ENCODE measurements at places on chromosomes 5 and 9.
A peak's percentile ranks its signal among the peaks of the same experiment; 100 is the strongest.

GRCh38 chr9:90433398-90433941 is 209.2 kb downstream of the DIRAS2 start:
- DNase-seq = no peak

GRCh38 chr5:67999391-67999790 is 216.2 kb upstream of the PIK3R1 start:
- DNase-seq = no peak

DNA sequence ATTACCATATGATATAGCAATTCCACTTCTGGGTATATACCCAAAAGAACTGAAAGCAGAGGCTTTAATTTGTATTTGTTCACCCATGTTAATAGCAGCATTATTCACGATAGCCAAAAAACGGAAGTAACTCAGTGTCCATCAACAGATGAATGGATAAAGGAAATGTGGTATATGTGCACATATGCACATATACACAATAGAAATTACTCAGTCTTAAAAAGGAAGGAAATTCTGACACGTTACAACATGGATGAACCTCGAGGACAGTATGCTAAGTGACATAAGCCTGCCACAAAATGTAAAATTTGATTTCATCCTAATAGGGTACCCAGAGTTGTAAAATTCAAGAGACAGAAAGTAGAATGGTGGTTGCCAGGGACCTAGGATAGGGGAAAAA is 54.9 kb downstream of the NUP155 start:
- no peak for DNase-seq

GRCh38 chr9:125648294-125648693 is 58.7 kb downstream of the MAPKAP1 start:
- DNase-seq = no peak

- DNase-seq = no peak
Measured at GRCh38 chr5:504326-505154, 19.7 kb downstream of the SLC9A3 start.

DNA sequence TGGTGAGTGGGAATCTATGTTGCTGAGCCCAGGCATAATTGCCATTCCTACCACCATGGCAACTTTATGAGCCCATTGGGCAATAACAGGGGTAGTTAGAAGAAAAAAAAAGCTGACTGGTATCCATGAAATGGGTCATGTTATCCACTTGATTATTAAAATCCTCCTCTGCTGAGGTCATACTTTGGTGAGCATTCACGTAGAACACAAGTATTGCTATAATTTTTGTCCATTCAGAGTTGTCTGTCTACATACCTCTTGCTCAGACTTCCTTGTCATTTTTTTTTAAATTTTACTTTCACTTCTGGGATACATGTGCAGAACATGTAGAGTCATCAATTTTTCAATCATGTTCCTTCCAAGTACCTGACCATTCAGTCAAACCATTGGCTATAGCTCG is 780.8 kb upstream of the ARRDC3 start:
- no peak for DNase-seq

DNA sequence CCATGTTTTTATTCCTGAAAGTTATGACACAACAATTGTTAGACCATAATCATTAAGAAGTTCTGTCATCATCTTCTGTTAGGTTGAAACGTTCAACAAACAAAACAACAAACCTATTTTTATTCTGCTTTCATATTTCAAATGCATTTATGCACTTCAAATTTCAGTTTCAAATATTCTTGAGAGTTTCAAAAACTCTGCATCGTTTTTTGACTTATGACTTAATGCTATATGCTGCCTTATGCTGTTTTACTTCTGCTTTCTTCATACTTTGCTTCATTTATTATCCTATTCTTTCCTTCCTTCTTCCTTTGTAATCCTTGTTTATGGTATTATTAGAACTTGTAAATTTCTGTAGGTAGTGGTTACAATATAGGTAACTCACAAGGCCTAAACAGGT is 95.0 kb downstream of the PCSK1 start:
- no peak for DNase-seq

- no peak for DNase-seq
Measured at GRCh38 chr9:77463151-77463550, 185.0 kb downstream of the GNA14 start.

DNA sequence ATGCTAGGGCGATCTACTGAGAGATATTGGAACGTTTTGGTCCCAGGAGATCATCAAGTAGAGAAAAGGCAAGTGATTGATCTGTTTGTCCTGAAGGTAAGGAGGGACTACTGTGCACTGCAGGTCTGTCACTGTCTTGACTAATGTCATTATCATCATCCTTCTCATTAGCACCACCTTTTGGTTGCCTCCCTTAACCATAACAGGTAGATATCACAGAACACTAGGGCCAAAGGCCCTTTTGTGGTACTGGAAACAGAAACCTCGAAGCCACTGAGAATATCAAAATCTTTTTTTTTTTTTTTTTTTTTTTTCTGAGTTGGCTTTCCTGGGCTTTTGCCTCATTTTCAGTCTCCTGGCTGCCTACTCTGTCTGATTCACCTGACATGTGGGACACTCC is 134.0 kb downstream of the KCTD16 start:
- no peak for DNase-seq

GRCh38 chr9:72581694-72582093 is 60.3 kb downstream of the TMC1 start:
- DNase-seq = no peak

GRCh38 chr9:135440620-135441019 is 39.0 kb upstream of the PPP1R26 start:
- DNase-seq = no peak

DNA sequence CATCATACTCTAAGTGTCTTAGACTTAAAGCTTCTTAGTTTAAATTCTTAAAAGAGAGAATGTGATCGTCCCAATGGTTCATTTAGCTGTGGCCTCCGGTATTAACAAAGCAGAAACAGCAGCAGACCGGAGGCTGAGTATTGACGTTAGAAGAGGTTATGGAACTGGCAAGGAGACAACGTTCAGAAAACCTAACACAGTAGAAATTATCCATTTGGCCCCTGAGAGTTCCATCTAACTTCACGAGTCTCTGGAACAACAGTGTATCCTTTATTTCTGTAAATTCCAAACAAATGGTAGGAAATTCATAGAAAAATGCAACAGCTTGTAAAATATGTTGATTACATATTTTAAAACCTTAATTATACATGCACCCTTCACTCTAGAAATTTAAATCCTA is 107.3 kb upstream of the PTGER4 start:
- DNase-seq = no peak

GRCh38 chr5:159286420-159287035 is 23.4 kb downstream of the UBLCP1 start:
- DNase-seq = no peak

DNA sequence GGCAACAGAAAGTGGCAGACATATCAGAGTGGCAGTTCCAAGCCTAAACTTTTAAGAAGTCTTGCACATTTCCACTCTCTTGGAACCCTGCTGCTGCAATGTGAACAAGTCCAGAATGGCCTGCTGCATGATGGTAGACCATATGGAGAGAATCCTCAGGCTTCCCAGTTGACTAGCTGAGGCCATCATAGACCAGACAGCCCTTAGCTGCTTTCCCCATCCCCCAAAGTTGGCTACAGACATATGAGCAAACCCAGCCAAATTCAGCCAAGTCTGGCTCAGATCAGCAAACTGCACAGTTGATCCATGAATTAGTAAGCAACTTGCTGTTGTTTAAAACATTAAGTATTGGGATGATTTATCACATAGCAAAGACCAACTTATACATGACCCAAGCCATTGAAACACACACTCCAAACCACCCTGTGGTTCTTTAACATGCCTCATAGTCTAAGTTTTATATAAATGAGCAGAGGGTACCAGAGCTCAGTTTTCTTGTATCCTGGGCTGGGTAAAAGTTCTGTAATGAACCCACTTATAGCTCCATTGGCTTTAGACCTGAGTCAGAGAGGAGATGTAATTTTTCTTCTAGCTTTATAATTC is 19.9 kb downstream of the PPP3R2 start:
- no peak for DNase-seq

DNA sequence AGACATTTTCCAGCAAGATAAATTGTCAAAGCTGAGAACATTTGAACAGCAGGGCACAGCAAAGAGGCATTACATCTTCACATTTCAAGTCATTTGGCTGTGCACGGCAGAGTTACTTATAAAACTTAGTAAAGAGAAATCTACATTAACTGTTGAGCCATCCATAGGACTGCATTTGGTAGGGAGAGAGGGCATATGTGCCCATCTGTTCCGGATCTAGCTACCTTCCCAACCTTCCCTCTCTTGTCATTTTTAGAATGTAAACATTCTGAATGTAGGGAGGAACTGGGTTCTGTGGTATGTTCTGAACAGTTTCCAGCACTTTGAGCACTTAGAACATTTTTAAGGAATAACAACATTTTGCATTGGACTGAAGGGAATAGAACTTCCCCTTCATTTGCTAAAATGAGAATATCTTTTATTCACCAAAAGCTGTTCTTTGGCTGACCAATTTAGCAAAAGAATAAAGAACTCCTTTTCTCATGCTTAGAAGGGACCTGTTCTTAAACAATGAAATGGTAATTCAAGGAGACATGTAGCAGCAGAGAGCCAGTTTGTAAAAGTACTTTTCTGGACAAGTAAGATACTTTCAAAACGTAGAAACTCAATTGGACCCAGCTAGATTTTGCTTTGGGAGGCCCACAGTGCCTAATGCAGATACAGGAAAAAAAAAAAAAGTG is 104.4 kb downstream of the CETN3 start:
- DNase-seq = no peak

DNA sequence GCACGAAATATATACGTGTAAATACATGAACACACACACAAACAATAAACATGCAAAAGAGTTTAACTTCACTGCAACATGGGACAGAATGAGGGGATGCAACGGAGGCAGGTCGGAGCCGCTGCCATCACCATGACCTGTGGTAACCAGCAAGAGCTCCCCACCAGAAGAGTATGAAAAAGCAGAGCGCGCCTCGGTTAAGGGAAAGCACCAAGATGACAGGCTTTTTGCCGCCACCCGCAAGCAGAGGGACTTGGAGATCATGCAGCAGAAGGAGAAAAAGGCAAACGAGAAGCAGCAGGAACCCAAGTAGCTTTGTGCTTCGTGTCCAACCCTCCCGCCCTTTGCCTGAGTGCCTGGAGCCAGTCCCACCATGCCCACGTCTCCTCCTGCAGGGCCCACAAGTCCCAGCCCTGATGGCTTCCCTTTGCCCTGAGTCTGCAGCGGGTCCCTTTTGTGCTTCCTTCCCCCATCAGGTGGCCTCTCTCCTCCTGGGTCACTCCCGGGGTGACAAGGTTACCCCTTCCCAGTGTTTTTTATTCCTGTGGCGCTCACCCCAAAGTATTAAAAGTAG is 13.8 kb downstream of the WHRN start:
- DNase-seq = no peak

GRCh38 chr5:10601246-10602030 is 37.6 kb downstream of the ANKRD33B start:
- DNase-seq = peak; percentile 60

DNA sequence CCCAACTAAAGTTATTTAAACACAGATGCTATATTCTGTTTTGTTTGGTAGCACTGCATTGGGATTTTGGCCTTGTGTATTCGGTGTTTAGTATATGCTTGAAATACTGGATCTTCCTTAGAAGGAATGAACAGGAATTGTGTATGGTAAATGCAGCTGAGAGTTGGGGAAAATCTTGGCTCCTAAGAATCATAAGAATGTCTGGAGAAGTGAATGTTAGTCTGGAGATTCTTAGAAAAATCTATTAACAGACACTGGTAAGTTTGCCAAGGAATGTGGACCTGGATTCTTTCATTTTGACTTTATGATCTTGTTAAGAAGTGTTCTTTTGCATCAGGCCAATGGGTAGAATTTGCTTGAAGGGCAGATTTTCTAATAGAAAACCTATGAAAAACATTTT is 38.9 kb downstream of the SNX30 start:
- no peak for DNase-seq

All from cortex of kidney (tissue), 1 donor.